GM20000 (cell line): ENCODE measurements at places on chromosomes 16 and 17.

DNA sequence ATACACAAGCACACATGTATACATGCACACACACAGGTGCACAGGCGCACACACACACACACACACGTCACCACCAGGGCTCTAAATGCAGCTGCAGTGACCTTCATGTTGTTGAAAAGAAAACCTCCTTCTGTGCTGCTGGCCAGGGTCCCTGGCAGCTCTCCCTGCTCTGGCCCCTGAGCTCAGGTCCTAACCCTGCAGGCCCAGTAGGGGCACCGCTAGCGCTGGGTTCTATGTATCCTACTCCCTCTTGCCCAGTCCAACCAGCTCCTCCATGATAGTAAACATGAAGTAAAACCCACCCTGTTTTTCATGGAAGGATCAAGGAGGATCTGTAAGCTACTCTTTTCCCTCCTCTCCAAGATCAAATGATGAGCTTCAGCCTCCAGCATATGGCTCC is 172.8 kb downstream of the RBFOX3 start:
- DNase-seq, result no peak

GRCh38 chr16:49799172-49799571 is 56.7 kb downstream of the ZNF423 start:
- no peak for DNase-seq

- no peak for DNase-seq
Measured at GRCh38 chr17:64115822-64116534, 14.0 kb downstream of the ERN1 start.

- DNase-seq, result no peak
Measured at GRCh38 chr16:23362460-23363317, 60.6 kb downstream of the SCNN1B start.

GRCh38 chr17:39722965-39723848 is 7.1 kb downstream of the MIEN1 start:
- no peak for DNase-seq

GRCh38 chr17:32341141-32341856 is 674 bp downstream of the C17orf75 start:
- DNase-seq, result peak; percentile 61

DNA sequence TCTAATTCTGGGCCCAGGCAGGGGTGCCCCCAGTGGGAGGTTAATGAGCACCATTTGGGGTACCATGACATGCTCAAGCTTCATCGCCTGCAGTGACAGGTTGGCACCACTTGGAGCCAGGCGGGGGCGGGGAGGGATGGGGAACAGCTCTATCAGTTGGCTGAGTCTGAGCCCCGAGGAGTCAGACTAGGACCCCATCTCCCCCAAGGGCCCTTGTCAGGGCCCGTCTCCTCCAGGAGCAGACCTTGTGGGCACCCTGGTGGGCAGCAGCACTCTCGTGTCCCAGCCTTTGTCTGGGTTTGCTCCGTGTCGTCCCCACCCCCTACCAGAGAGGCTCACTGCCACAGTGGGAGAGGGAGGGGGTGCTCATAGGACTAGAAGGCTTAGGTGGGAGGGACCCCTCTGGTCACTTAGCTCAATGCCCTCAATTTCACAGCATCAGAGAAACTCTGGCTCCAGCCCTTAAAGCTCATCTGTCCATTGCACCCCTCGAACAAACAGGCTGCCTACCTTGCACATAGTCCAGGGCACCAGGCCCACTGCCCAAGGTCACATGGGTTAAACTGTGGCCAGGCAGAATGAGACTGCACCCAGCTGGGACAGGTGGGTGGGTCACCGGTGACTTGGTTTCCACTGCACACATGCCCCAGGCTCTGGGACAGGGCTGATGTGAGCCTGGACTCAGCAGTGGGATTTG is 4.1 kb downstream of the PPP1R9B start:
- DNase-seq, result no peak

DNA sequence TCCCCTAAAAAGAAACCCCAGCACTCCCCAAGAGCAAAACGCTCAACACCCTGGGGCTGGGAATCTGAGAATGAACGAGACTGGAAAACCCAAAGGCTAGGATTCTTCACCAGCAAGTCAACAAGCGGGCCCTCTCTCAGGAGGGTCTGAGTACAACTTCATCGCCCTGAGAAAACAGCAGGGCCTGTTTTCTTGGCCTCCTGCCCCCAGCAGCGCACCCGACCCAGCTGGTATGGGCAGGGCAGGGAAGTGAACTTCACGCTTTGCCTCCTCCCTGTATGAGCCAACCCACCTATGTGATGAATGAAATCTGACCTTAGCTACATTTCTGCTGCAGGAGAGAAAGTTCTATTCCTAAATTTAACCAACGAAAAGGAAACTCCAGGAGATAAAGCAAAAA is 11.1 kb downstream of the NUDT16L1 start:
- DNase-seq, result no peak

DNA sequence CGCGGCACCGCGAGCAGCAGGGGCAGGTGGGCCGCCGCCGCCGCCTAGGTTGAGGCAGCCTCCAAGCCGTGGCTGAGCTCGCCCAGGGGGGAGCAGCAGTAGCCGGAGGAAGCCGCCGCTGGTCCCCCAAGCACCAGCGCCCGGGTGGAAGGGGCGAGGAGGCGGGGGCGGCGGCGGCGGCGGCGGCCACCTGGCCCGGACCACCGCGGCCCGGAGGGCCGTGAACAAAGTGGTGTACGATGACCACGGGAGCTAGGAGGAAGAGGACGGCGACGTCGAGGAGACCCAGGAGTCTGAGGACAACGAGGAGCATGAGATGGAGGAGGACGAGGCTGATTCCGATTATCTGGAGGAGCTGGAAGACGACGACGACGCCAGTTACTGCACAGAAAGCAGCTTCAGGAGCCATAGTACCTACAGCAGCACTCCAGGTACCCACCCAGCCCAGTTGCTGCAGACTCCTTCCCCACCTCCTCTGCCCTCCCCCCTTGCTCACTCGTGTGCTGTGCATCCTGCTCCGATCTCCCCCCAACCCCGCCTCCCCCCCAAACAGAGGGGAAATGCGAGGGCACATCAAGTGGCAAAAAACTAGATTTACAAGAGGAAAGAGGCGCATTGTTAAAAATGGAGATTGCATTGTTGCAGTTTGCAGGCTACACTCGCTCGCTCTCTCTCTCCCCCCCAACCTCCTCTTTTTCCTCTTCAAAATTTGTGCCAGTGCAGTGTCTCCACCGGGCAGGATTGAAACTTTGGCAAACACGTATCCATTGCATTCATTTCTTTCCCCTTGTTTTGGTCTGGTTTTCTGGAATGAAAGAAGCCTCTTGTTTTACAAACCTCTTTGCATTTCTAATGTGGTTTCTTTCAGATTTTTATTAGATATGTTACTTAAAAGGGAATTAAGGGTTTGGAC is 41.8 kb upstream of the AMZ2 start:
- peak; percentile 78 for DNase-seq

- DNase-seq, result no peak
Measured at GRCh38 chr16:14366974-14367707, 262.9 kb downstream of the PARN start.

DNA sequence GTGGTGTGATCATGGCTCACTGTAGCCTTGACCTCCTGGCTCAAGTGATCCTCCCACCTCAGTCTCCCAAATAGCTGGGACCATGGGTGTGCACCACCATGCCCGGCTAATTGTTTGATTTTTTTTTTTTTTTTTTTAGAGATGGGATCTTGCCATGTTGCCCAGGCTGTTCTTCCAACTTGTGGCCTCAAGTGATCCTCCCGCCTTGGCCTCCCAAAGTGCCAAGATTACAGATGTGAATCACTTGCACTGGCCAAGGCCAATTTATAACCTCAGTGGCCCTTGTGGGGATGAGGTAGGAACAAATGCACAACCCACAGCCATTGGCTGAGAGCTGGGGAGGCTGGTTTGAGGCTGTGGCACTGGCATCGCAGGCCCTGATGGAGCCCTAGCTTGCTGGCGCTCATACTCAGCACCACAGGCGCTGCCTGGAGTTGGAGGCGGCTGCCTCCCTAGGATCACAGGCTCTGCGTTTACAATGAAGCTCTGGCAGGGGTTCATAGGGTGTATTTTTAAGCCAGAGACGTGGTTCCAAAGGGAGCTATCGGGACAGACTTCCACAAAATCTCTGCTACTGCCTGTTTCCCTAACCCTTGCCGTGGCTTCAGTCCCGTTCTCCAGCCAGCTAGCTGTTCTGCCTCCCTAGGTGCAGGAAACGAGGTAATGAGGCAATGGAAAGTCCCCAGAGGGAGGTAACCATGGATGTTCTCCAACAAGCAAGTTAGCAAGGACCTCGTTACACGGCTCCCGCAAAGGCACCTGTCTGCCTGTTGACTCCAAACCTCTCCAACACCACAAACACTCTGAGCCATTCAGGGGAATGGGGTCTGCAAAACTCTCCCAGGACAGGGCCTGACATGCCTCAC is 2.9 kb downstream of the ABCA3 start:
- DNase-seq, result no peak

GRCh38 chr17:1365445-1366039 is 34.5 kb downstream of the YWHAE start:
- peak; percentile 74 for DNase-seq

GRCh38 chr17:60901806-60902205 is 224.2 kb downstream of the BCAS3 start:
- DNase-seq, result no peak

- DNase-seq, result no peak
Measured at GRCh38 chr16:27817038-27817437, 246.5 kb downstream of the GSG1L start.

DNA sequence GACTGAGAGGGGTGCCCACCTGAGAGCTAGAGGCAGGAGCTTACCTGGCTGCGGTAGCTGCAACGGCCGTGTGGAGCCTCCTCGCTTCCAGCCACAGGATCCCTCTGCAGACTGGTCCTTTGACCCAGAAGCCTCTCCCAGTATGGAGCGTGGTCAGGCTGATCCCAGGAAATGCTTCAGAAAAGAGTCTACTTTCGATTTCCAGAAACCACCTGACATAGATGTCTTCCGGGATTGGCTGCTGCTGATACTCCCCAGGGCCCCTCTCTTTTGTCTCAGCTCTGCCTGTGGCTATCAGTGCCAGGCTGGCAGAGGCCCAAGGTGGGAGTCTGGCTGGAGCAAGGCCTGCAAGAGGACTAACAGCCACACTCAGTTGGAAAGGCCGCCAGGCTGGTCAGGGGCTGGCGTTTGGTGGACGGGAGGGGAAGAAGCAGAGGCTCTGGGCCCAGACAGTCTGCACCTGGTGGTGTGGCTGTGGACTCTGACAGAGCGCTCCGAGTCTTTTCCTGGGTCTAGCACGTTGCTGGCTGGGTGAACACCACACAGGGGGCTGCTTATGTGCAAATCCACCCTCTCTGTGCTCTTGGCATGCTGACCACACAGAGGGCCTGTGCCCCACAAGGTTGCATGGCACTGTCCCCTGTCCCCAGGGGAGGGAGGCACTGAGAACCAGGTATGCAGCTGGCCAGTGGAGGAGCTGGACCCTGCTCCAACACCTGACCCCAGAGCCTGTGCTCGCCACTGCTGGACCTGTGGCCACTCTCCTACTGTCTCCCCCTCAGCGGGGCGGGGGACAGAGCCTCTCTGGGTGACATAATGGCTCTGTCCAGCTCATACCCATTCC is at the start of gene LGALS3BP:
TSS of gene LGALS3BP (minus strand) at position 144 of the 844 bp plus-strand sequence. CDS start 2,732 bp downstream, outside the sequence.
- no peak for DNase-seq

- DNase-seq, result no peak
Measured at GRCh38 chr16:11169641-11170040, 86.4 kb downstream of the SOCS1 start.

DNA sequence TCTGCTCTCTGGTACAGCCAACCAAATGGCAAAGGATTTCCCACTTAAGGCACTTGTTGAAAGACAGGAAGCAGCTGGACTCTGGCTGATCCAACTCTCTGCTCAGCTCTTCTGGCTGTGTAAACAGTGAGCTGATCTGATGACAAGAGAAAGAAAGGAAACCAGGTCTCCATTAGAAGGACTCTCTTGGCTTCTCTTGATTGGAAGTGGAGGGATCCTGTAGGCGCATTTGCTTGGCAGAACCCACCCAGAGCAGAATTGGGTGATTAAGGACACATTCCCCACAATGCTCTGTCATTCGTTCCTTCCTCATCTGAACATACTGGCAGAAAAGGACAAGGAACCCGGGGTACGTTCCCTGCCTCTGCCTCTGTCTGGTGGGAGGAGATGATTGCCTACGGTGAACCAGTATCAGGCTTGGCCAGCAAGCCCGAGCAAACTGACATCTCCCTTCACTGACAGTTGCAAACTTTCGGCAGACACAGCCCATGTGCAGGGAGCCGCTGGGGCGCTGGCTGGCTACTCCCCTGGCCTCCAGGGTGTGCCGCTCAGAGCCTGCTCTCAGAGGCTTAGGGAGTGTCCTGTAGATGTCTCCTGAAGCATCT is 29.1 kb downstream of the LDHD start:
- no peak for DNase-seq

DNA sequence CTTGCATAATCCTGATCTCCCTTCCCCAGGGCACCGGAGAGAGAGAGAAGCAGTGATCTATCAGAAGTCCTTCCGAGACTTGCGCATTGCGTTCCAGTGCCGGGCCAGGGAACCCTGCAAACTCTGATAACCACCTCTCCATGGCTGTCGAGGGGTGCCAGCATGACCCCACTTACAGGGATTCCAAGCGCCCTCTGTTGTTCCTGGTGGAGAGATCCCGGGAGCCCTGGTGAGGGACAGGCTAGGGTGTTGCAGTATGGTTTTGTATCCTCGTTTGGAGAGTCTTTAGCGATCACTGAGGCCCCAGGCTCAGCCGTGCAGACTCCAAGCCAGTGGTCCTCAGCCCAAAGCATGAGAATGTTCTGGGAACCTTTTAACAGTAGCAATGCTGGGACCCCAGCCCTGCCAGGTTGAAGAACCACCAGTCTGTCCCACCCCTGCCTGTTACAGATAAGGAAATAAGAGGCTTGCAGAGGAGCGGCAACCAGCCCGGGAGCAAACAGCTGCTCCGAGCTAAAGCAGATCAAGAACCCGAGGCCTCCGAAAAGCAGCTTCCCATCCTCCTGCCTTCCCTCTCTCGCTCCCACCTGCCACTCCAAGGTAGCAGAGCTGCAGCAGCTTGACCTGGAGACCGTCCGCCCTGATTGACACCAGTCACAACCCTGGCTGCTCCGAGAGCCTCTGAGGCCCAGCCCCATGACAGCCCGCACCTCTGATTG is 150.3 kb upstream of the RPL38 start:
- DNase-seq, result no peak

DNA sequence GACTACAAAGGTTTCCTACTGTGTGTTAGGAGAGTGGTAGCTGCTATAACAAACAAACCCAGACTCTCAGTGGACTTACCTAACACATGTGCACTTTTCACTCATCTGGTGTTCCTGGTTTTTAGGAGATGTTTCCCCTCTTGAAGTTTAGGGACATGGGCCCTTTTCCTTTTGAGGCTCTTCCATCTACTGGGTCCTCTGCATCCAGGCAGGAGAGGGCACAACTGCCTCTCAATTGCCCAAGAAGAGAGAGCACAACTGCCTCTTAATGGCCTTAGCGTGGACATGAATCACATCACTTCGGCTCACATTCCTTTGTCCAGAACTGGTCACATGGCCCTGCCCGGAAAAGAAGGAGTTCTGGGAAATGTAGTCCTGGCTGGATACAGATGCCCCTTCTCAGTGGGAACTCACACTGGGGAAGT is 9.8 kb upstream of the TNRC6C start:
- no peak for DNase-seq

GRCh38 chr16:86555704-86556075 is 655 bp upstream of the MTHFSD start:
- no peak for DNase-seq

GRCh38 chr16:72827866-72828265 is 220.1 kb downstream of the ZFHX3 start:
- DNase-seq, result no peak

GRCh38 chr16:55443434-55444346 is 35.3 kb upstream of the MMP2 start:
- no peak for DNase-seq

GRCh38 chr17:83078378-83079351 is 744 bp upstream of the METRNL start:
- no peak for DNase-seq
